ENCODE measurements at places on chromosomes 5 and 9.

DNA sequence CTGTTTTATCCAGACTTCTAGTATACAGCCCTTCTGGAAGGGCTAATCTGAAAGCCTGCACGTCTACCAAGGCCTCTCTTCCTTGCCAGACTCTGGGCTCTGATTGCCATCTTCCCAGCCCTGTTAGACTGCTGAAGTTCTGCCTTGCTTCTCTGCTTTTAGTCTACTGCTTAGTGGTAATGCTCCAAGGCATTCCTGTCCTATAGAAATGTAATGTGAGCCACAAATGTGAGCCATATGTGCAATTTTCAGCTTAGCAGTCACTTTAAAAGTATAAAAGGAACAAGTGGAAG lies 32.1 kb downstream of the WNK2 start:
- DNase-seq = no peak

DNA sequence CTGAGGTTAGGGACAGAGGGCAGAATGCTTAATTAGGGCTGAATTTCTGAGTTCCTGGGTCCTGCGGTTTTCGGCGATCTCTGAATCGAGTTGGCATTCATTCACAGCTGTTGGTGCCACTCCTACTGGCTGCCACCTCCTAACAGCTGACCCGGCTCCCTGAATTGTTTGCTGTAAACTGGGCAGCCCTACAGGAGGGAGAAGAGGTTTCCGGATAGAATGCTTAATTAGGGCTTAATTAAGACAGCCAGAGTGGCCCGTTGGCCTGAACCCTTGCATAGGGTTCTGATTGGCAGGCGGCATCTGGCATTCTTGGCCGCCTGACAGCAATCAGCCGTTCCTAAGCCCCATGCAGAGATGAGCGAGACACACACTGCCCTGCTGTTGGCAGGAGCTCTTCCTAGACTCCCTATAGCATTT lies 25.7 kb downstream of the FRMPD1 start:
- peak; percentile 42 for DNase-seq

- DNase-seq = no peak
Observed at GRCh38 chr5:56786346-56786745, 29.0 kb upstream of the MAP3K1 start.

DNA sequence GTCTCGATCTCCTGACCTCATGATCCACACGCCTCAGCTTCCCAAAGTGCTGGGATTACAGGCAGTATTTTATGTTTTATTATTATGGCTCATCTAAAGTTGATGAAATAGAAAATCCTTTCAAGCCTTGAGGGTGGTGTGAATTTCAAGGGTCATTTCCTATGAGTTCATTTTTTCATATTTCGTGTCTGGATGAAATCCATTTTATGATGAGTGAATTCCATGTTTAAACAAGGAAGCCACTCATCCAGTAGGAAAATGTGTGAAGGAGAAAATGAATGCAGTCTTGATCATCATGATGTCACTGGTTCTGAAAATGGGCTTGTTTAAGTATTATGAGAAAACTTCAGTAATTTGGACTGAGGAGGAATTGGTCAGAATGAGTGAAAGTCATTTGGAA lies 74.6 kb upstream of the ZSWIM6 start:
- no peak for DNase-seq

DNA sequence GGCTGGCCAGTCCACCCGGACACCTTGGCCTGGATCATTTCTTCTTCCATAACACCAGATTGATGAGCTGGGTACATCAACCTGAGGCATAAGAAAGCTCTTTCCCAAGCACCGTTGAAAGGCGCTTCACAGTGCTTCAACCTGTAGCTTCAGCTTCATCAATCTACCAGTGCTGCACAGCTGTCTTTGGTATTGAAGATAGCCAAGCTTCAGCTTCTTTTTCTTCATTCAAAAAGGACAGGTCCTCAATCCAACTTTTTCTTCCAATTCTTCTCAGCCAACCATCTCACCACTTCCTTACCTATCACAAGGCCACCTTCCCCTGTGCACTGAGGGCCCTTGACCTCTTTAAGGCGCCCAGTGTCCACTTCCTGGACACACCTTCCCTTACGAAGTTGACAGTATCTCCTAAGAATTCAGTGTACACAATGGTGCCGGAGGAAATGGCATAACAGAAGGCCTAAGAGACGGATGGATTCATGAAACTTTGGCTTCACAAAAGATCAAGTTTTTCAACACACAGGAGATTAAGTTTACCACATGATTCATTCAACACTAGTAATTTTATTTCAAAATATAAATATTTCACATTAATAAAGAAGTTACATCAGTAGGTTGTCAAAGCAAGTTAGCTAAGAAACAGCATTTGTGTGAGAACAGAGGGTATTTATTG lies 1.4 kb upstream of the CTNNAL1 start:
- no peak for DNase-seq

- DNase-seq = no peak
Observed at GRCh38 chr5:94788527-94788926, 170.1 kb downstream of the SLF1 start.

DNA sequence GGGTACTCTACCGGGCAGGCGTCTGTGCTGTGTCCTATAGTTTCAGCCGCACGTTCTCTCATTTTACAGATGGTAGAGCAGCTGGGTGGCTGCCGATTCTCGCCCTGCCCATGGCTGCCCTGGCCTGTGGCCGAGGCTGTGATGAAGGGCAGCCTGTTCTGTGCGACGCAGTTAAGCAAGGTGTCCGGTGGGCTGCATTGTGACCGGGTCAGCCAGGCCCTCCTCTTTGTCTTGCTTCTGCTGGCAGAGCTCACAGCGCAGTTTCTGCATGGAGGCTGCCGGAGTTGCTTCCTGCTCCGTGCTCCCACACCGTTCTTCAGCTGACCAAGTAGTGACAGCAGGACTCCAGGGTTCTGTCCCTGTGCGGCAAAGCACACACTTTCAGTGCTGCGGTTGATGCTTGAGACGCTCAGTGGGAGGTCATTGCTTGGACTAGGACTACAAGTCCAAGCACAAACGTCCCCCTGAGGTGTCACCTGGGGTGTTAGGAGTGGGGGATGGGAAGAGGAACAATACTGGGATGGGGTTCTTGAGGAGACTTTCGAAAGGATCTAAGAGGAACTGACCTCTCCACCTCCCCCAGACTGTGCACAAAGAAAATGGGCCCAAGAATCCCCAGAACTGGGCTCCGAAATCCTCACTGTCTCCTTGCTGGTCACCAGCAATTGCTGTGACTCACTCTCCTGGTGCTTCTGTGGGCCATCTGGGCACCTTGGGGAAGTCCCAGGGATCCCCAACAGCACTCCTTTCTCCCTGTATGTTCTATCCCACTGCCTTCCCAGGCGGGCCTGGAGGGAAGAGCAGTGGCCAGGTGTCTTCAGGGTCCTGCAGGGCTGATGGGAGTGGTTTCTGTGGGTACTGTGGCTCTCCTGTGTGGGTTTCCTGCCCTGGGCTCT lies 58.2 kb downstream of the GADD45G start:
- no peak for DNase-seq

DNA sequence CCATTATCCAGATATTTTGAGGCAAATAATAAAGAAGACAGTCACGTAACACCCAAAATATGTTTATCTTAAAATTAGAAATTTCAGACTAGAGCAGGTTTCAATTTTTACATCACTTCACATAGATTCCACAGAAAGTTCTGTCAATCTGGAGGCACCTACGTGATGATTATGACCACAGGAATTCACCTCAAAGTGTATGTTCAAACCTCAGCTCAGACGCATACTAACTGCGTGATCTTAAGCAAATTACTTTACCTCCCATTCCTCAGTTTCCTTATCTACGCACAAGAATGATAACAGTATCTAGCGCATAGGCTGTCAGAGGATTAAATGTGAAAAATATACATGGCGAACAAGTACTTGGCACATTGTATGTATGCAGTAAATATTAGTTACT lies 5.9 kb upstream of the CDH6 start:
- DNase-seq = no peak

- DNase-seq = no peak
Observed at GRCh38 chr5:172549696-172550095, 91.4 kb upstream of the NEURL1B start.

GRCh38 chr9:131310833-131311554 lies 21.5 kb downstream of the PLPP7 start:
- no peak for DNase-seq

DNA sequence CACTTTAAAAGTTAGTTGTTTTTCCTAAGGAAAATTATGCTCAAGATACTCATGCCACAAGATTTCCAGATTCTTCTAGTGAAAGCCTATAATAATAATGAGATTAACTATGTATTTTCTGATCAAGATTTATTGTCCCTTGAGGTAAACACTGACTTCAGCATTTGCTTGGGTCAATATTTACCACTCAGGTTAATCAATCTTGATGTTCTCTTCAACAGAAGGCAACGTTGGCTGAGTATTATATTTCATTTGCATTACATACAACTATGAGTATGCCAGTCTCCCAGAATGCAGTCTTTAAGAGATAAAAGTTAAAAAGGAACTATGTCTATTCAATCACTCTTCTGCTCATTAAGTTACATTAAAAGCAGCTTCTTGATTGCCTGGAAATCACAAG lies 115.6 kb downstream of the GPR21 start:
- DNase-seq = no peak

- DNase-seq = no peak
Observed at GRCh38 chr9:100575006-100575405, 2.9 kb upstream of the CAVIN4 start.

DNA sequence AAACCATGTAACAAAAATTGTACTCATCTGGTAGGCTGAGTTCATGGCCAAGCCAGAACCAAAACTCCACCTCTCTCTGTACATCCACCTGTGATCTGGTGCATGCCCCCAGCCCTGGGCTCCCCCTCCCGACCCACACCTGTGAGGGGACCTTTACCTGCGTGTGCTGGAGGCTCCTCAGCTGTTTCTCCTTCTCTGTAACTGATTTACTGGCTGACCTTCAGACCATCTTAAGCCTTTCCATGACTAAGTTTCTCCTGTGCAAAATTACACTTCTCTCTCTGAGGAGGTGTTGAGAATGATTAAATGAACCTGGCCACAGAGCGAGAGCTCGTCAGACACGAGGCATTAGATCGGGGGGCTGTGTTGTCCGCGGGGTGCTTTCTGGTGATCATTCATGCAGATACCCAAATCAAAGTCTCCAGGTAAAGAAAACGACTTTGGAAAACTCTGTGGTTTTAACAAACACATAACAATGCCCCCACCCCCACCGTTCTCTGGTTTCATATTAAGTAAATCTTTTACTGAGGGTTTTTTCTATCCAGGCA lies 136.4 kb downstream of the SEMA5A start:
- DNase-seq = no peak

DNA sequence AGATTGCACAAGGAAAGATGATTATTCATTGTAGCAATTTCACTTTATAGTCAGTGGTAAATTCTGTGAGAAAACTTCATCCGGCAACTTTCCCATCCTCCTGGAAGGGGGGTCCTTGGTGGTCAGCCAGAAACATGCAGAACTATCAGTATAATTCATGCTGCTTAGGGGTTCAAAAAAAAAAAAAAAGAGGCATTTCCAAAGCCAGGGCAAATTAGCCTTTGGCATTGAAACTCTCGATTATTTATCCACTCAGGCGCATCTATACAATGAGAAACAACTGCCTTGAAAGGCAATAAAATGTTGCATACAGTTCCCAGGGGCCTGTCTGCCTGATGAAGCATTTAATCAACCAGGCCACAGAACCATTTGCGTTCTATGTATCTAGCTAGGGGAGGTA lies 263.3 kb downstream of the TMEM167A start:
- DNase-seq = no peak

GRCh38 chr9:113541019-113541900 lies 77.7 kb downstream of the RGS3 start:
- DNase-seq = no peak

- DNase-seq = peak; percentile 45
Observed at GRCh38 chr5:127596501-127596900, 52.4 kb upstream of the CTXN3 start.
